Activated naive CD8-positive, alpha-beta T cell treated with anti-CD3 and anti-CD28 coated beads, Interleukin-2, amount 50 U/mL, for 16 hours (primary cell): ENCODE measurements at places on chromosomes 1 and 21.

DNA sequence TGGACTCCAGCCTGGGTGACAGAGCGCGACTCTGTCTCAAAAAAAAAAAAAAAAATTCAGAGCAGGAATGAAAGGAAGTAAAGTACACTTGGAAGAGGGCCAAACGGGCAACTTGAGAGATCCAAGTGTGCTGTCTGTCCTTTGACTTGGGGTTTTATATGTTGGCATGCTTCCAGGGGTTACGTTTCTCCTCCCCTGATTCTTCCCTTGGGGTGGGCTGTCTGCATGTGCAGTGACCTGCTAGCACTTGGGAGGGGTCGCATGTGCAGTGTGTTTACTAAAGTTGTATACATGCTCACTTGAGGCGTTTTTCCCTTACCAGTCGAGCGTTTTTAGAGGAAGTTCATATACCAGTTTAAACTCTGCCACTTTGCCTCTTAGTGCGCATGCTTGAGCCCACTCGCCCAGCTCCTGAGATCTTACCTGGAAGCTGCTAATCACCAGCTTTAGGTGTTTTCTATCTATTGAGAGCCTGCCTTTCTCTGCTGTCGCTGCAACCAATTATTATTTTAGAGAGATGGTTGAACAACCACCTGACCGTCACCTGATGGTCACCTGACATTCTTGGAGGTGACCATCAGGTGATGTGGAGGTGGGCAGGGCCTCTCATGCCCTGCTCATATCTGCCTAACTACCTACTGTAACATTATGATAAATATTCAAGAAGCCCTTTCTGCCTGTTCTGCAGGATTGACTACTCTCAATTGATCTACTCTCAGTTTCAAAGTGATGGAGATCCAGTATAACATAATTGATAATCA lies 140.1 kb downstream of the MACF1 start:
- no peak for DNase-seq

- no peak for DNase-seq
Measured at GRCh38 chr1:162856260-162856659, 4.7 kb downstream of the CCDC190 start.

GRCh38 chr1:91621907-91622306 lies 121.3 kb downstream of the CDC7 start:
- no peak for DNase-seq

GRCh38 chr1:245956225-245956624 lies 550.9 kb downstream of the SMYD3 start:
- DNase-seq = no peak

DNA sequence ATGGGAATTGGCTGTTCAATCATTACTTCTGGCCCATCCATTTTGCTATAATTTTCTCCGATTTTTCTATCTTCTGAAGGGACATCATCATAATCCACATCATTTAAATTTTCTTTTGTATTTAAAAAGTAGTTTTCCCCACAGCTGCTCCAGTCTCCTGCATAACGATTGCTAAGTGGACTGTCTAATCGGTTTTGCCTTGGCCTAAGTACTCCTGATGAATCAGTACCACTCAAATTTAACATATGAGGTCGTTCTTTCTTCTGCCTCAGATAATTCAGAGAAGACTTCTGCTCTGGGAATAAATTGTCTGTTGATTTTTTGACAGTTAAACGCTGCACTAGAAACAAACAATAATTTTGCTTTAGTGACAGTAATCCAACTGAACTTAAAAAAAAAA lies 41.9 kb downstream of the SYDE2 start:
- no peak for DNase-seq

- no peak for DNase-seq
Measured at GRCh38 chr1:1565340-1565739, 9.3 kb downstream of the SSU72 start.
